ENCODE measurements at places on chromosomes 2 and 18. TPM values are rescaled to one million over a fixed set of nuclear protein-coding genes. Genes with fewer than 3 reads are reported as not detected.
A peak's percentile ranks its signal among the peaks of the same experiment; 100 is the strongest.

DNA sequence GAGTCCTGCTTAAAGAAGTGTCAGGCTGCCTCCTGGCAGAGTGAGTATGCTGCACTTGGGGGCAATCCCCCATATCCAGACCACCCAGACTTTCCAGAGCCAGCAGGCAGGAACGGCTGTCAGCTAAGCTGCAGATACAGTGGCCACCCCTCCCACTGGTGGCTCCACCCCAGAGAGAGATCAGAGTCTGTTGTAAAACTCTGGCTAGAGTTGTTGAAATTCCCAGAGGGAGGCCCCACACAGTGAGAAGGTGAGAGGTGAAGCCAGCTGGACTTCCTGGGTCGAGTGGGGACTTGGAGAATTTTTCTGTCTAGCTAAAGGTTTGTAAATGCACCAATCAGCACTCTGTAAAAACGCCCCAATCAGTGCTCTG is 533.8 kb upstream of the ACVR2A start:
- H3K27me3 ChIP-seq = no peaks in the 10 kb centered on the region
- H3K27ac ChIP-seq = no peak overlapping the region
- H3K36me3 ChIP-seq = no peaks in the 10 kb centered on the region
- no peak overlapping the region for H3K4me3 ChIP-seq
- no peak for DNase-seq
- H3K4me1 ChIP-seq = no peaks in the 10 kb centered on the region

DNA sequence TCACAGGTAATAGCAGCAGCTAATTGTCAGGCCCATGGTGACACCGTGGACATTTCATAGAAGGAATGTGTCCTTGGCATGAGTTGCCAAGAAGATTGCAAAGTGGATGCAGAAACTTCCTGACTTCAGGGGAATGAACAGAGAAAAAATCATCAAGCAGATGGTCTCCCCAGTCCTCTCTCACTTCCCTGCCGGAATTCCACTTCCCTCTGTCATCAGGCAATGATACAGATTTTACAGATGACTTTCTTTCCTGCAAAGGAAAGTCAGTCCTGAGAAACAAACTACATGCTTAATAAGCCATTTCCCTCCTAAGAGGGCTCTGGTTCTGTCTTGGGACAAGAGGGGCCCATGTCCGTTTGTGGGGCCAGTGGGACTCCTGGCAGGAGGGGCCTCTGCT is 45.7 kb downstream of the KCNF1 start:
- H3K36me3 ChIP-seq = no peaks in the 10 kb centered on the region
- H3K4me3 ChIP-seq = no peak overlapping the region
- DNase-seq = no peak
- H3K4me1 ChIP-seq = no peaks in the 10 kb centered on the region
- H3K27ac ChIP-seq = no peak overlapping the region
- no peaks in the 10 kb centered on the region for H3K27me3 ChIP-seq

DNA sequence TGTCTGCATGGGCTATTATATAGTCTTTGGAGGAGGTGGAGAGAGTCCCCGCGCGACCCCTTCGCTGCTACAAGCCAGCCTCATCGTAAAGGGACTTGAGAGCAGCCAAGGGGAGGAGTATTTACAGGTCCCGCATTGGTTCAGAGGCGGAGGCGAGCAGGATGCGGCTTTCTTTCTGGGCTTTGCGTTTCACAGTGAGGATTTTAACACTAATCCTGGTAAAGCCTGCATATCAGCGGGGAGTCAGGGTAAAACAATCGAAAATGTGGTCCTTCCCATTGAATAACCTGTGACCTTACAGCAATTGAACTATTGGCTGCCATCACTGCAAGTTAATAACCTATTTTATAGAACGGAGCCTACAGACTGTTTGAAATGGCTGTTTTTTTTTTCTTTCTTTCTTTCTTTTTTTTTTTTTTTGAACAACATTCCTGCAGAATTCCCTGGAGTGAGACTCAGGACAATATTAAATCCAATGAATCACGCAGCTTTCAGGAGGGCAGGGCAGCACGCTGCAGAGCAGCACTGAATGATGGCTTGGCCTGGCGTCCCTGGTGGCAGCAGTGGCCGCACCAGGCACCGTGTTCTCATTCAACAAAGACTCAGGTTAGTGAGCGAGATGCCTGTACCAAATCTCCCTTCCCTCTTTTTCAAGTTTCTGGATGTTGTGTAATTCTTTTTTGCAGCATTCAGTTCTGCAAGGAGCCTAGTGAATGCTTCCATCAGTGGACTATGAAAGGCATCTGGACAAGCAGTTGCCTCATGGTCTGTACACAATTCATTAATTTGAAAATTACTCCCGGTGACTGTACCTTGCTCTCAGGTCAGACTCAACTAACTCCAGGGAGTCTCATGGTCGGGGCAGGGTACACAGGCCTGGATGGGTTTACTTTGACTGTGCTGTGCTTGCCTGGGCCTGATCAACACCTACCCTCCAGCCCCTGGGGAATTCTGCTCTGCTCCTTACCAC is 19.8 kb downstream of the SMIM21 start:
- no peak overlapping the region for H3K27ac ChIP-seq
- peaks cover 2% of the 10 kb centered on the region for H3K27me3 ChIP-seq
- H3K36me3 ChIP-seq = no peaks in the 10 kb centered on the region
- peak; percentile 23 for DNase-seq
- no peak overlapping the region for H3K4me3 ChIP-seq
- H3K4me1 ChIP-seq = no peaks in the 10 kb centered on the region

GRCh38 chr2:205364261-205364660 is 318.0 kb upstream of the NRP2 start:
- no peaks in the 10 kb centered on the region for H3K36me3 ChIP-seq
- H3K27me3 ChIP-seq = no peaks in the 10 kb centered on the region

GRCh38 chr18:31204166-31204565 is 41.5 kb upstream of the DSC1 start:
- H3K4me3 ChIP-seq = no peak overlapping the region
- DNase-seq = no peak
- no peaks in the 10 kb centered on the region for H3K36me3 ChIP-seq
- H3K27me3 ChIP-seq = no peaks in the 10 kb centered on the region

DNA sequence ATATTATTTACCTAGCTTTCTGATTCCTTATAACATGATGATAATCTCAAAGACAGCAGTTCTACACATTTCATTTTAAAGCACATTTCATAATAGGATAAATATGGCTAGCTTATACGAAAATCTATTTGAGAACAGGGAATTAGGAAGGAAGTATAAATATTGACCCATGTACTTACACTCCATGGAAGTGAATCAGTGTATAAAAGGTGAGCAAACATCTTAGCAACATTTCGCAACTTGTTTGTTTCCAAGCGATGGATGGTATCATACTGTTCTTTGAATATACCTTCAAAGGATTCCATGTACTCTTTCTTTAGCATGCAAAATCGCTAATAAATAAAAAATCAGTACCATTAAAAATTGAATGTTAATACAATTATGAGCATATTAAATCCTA is 53.1 kb downstream of the CWC22 start:
- H3K27me3 ChIP-seq = no peaks in the 10 kb centered on the region
- H3K27ac ChIP-seq = no peak overlapping the region
- H3K4me3 ChIP-seq = no peak overlapping the region
- H3K36me3 ChIP-seq = peaks cover 42% of the 10 kb centered on the region

DNA sequence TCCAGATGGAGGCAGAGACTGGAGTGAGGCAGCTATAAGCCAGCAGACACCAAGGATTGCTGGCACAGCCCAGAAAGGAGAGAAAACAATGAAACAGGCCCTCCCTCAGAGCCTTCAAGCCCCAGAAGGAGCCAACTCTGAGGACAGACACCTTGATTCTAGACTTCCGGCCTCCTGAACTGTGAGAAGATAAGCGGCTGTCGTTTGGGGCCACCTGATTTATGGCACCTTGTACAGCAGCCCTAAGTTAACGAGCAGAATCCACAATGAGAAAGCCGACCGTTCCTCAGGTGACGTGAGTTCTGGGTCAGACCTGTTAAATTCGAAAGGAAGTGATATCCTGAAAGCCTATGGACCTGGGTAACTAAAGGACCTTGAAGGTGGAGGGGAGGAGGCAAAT is 7.3 kb upstream of the CNDP2 start:
- no peak for DNase-seq
- H3K27ac ChIP-seq = no peak overlapping the region
- H3K27me3 ChIP-seq = no peaks in the 10 kb centered on the region
- no peaks in the 10 kb centered on the region for H3K4me1 ChIP-seq
- H3K36me3 ChIP-seq = no peaks in the 10 kb centered on the region
- no peak overlapping the region for H3K4me3 ChIP-seq

DNA sequence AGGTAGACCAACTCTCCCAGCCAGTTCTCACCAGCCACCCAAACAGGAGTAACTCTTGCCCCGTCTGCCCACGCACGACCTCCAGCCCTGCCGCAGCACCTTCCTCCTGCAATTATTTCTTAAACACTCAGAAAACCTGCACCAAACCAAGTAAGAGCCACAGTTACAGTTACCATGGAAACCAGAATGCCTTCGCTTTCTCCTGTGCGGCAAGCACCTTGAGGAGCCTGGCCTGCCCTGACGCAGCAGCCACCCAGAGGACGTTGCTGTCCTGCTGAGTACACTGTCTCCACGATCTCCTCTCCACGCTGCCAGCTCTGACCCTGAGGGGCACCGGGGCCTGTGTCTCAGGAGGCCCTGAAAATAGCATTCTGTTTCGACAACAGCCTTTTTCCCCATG is 94.3 kb upstream of the SMIM21 start:
- no peak overlapping the region for H3K27ac ChIP-seq
- H3K36me3 ChIP-seq = no peaks in the 10 kb centered on the region
- no peak overlapping the region for H3K4me3 ChIP-seq

GRCh38 chr2:65382323-65382722 is 50.1 kb downstream of the SPRED2 start:
- no peak overlapping the region for H3K4me3 ChIP-seq
- H3K36me3 ChIP-seq = no peaks in the 10 kb centered on the region
- H3K27me3 ChIP-seq = no peaks in the 10 kb centered on the region
- no peak for DNase-seq
- H3K4me1 ChIP-seq = peaks cover 8% of the 10 kb centered on the region

DNA sequence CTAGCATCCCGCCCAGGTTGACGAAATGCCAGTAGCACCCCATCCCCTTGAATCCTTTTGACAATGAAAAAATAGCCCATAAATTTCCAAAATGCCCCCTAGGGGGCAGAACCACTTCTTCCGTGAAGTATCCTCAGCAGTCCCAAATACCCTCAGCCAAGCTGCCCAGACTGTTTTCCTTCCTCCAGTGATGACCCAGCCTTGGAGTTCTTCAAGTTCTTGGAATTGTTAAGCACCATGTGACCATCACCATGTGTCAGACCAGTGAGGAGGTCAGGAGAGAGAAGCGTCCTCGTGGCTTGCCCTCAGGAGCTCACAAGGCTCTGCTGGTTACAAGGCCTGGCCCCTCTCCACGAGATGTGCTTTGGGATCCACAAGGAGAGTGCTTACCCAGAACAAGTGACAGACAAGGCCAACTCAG is 1.4 kb upstream of the SLC23A3 start:
- peak; percentile 55 for DNase-seq
- H3K27ac ChIP-seq = peak overlapping the region; percentile 27

GRCh38 chr2:11899264-11899818 is 152.9 kb downstream of the LPIN1 start:
- no peak overlapping the region for H3K27ac ChIP-seq
- no peak for DNase-seq
- no peaks in the 10 kb centered on the region for H3K27me3 ChIP-seq
- H3K4me3 ChIP-seq = no peak overlapping the region
- H3K36me3 ChIP-seq = no peaks in the 10 kb centered on the region

GRCh38 chr2:96548558-96549465 is 12.3 kb downstream of the ARID5A start:
- no peaks in the 10 kb centered on the region for H3K27me3 ChIP-seq
- no peak overlapping the region for H3K4me3 ChIP-seq
- no peak overlapping the region for H3K27ac ChIP-seq
- H3K4me1 ChIP-seq = no peaks in the 10 kb centered on the region
- DNase-seq = no peak

- no peak overlapping the region for H3K4me3 ChIP-seq
- H3K4me1 ChIP-seq = no peaks in the 10 kb centered on the region
- H3K27me3 ChIP-seq = no peaks in the 10 kb centered on the region
- H3K36me3 ChIP-seq = no peaks in the 10 kb centered on the region
Observed at GRCh38 chr2:177002983-177003382, 209.6 kb upstream of the HNRNPA3 start.

- no peaks in the 10 kb centered on the region for H3K4me1 ChIP-seq
- no peak overlapping the region for H3K27ac ChIP-seq
- DNase-seq = no peak
- H3K36me3 ChIP-seq = peaks cover 41% of the 10 kb centered on the region
- no peak overlapping the region for H3K4me3 ChIP-seq
- no peaks in the 10 kb centered on the region for H3K27me3 ChIP-seq
Observed at GRCh38 chr2:218743068-218743467, 32.4 kb downstream of the TTLL4 start.

- H3K27ac ChIP-seq = no peak overlapping the region
- no peak for DNase-seq
- H3K27me3 ChIP-seq = no peaks in the 10 kb centered on the region
- no peaks in the 10 kb centered on the region for H3K4me1 ChIP-seq
- H3K36me3 ChIP-seq = no peaks in the 10 kb centered on the region
Observed at GRCh38 chr2:26542676-26543505, 65.0 kb upstream of the OTOF start.

DNA sequence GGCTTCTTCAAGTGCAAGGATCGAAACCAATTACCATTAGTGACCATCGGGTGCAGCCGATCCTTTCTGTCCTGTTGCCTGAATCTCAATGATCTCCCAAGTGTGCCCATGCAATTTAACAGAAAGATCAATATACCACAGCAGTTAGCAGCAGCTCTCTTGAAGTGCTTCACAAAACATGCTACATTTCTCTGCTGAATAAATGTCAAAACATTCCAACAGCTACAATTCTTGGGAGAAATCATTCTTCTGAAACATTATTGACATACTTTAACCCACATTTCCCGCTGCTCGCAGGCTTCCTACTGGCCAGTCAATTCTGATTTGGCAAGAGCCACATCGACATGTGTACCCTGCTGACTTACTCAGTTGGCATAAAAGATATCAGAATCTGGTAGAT is 907.7 kb downstream of the TMEM182 start:
- no peak overlapping the region for H3K4me3 ChIP-seq
- no peaks in the 10 kb centered on the region for H3K4me1 ChIP-seq
- H3K36me3 ChIP-seq = no peaks in the 10 kb centered on the region
- H3K27me3 ChIP-seq = no peaks in the 10 kb centered on the region
- H3K27ac ChIP-seq = no peak overlapping the region
- no peak for DNase-seq

Gene C2orf66
- total RNA-seq = not detected

Gene OTOS
- not detected for total RNA-seq

Gene HOXD13
- total RNA-seq = not detected

Gene MYO1B
- total RNA-seq = 38.8 TPM

Gene IL36B
- not detected for total RNA-seq

Gene KCNF1
- total RNA-seq = 1.3 TPM

Gene MAPK4
- 68.9 TPM for total RNA-seq

Gene RAD51AP2
- total RNA-seq = 0.12 TPM

Gene CDH19
- total RNA-seq = not detected

Gene DYSF
- 57.4 TPM for total RNA-seq

Gene PAIP2B
- 15.1 TPM for total RNA-seq

Gene TRIM43
- total RNA-seq = not detected
